ENCODE measurements at places on chromosomes 5 and 9.
A peak's percentile ranks its signal among the peaks of the same experiment; 100 is the strongest.

DNA sequence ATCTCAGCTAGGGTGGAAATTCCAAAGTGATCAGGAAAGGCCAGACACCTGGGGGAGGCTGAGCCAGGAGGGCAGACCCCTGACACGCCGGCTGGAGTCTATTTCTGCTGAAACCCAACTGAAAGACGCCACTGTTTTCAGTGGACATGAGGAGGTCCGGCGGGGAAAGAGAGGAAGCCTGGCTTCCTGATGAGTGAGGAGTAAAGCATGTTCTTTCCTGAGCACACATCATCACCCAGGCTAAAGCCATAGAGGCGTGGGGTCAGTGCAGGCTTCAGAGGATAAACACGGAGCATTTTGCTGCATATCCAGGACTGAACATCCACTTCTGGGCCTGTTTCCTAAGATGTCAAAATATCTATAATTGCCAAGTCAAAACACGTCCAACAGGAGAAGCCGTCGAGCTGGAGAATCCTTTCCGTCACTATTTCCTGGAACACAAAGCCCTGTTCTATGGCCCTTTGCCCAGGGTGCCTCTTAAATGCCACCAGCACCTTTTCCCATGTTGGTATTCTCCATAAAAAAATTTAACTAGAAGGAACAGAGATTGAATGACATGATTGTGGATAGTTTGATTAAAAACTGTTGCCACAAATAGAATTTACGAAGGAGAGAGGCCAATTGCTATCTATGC, 597.9 kb upstream of the ADAMTS16 start:
- no peaks in the 10 kb centered on the region for H3K36me3 ChIP-seq
- DNase-seq, result no peak
- no peak overlapping the region for H3K4me3 ChIP-seq
- no peaks in the 10 kb centered on the region for H3K4me1 ChIP-seq
- H3K27me3 ChIP-seq, result no peaks in the 10 kb centered on the region
- no peak overlapping the region for H3K27ac ChIP-seq

DNA sequence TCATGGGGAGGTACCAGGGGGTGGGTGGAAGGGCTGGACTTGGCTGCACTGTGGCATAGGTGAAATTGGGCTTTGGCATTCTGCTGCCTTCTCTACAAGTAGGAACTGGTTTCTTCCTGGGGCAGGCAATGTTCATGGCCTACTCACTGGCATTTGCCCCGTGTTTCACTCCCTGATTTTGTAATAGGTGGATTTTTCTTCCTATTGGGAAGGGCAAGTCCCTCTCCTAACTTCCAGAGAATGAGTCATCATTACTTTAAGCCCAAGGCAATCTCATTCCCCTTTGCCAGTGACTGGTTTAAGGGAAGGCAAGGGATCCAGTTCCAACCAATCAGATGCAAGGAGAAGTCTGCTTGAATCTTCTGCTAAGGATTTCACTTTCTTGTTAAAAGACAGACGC, 67.9 kb upstream of the ANKRD55 start:
- no peaks in the 10 kb centered on the region for H3K36me3 ChIP-seq
- H3K4me1 ChIP-seq, result no peaks in the 10 kb centered on the region
- no peak for DNase-seq
- H3K4me3 ChIP-seq, result no peak overlapping the region
- H3K27ac ChIP-seq, result no peak overlapping the region
- no peaks in the 10 kb centered on the region for H3K27me3 ChIP-seq

GRCh38 chr5:172597755-172598155, 43.3 kb upstream of the NEURL1B start:
- no peaks in the 10 kb centered on the region for H3K36me3 ChIP-seq
- no peaks in the 10 kb centered on the region for H3K4me1 ChIP-seq

DNA sequence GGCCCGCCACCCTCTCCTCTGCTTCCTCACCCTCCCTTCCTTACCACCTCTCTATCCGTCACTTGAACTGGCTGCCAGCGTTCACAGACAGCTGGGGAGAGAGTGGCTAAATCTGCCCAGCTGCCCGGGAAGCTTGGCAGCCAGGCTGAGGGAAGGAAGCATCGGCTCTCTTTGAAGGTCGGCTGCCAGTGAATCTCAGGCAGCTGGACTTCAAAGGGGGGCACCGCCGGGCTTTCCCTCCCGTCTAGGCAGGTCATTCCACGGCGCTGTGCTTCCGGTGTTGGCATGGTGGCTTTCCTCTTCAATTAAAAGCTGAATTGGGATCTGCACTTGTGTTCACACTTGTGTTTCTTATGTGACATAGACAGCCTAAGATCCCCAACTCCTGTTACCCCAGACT, 174.0 kb downstream of the GDNF start:
- H3K4me1 ChIP-seq, result no peaks in the 10 kb centered on the region
- DNase-seq, result peak; percentile 34
- no peak overlapping the region for H3K27ac ChIP-seq
- H3K27me3 ChIP-seq, result no peaks in the 10 kb centered on the region
- no peak overlapping the region for H3K4me3 ChIP-seq

DNA sequence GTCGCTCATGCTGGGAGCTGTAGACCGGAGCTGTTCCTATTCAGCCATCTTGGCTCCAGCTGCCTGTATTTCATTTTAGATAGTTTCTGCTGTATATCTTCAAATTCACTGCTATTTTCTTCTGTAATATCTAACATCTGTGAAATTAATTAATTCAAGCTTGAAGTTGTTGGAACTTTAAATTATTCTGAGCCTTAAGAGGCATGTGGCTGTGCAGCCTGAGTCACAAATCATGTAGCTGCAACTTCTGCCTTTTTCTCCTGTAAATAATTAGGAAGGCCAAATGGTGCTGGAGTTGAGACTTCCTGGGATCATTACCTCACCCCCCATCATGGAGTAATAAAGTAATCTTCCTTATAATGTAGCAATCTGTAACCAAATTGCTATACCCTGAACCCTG, 183.3 kb upstream of the PCSK5 start:
- H3K36me3 ChIP-seq, result no peaks in the 10 kb centered on the region
- no peak for DNase-seq
- no peak overlapping the region for H3K4me3 ChIP-seq
- H3K27ac ChIP-seq, result no peak overlapping the region

GRCh38 chr9:135850737-135851136, 56.6 kb downstream of the CAMSAP1 start:
- H3K27ac ChIP-seq, result no peak overlapping the region
- DNase-seq, result no peak
- H3K4me1 ChIP-seq, result no peaks in the 10 kb centered on the region
- H3K27me3 ChIP-seq, result no peaks in the 10 kb centered on the region
- H3K36me3 ChIP-seq, result no peaks in the 10 kb centered on the region

DNA sequence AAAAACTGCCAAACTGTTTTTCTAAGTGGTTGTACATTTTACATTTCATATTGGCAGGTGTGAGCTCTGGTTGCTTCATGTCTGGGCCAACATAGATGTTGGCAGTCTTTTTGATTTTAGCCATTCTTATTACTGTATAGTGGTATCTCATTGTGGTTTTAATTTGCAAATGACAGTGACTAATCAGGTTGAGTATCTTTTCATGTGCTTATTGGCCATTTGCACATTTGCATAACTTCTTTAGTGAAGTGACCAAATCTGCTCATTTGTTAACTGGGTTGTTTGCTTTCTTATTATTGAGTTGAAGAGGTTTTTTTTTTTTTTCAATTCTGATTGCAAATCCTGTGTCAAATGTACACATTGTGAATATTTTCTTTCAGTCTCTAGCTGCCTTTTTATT, 36.9 kb upstream of the MSX2 start:
- no peaks in the 10 kb centered on the region for H3K4me1 ChIP-seq
- no peak overlapping the region for H3K4me3 ChIP-seq
- peaks cover 19% of the 10 kb centered on the region for H3K27me3 ChIP-seq
- H3K36me3 ChIP-seq, result no peaks in the 10 kb centered on the region
- DNase-seq, result no peak
- no peak overlapping the region for H3K27ac ChIP-seq
